Panc1 (cell line): ENCODE measurements at places on chromosomes 5 and 9. TPM values are rescaled to one million over a fixed set of nuclear protein-coding genes. Genes with fewer than 3 reads are reported as not detected.

The KCNN2 gene
- not detected for total RNA-seq

The FOXI1 gene
- total RNA-seq = 0.44 TPM

The KLF4 gene
- total RNA-seq = 5.2 TPM

The FAM151B gene
- total RNA-seq = 2.8 TPM

The PCDHB7 gene
- total RNA-seq = 1.3 TPM

The TERT gene
- 8.9 TPM for total RNA-seq

The SFXN1 gene
- 88.3 TPM for total RNA-seq

The PALM2AKAP2 gene
- total RNA-seq = 0.44 TPM

The FAM53C gene
- 50.4 TPM for total RNA-seq

The MED10 gene
- 34.0 TPM for total RNA-seq

The FRMPD1 gene
- 0.21 TPM for total RNA-seq

The PDE6A gene
- total RNA-seq = 0.33 TPM

The DOCK8 gene
- total RNA-seq = 1.4 TPM

The MEIKIN gene
- not detected for total RNA-seq

The PTRH1 gene
- 13.8 TPM for total RNA-seq

The MORN5 gene
- not detected for total RNA-seq

The PCDHB14 gene
- total RNA-seq = 0.80 TPM

The B4GALT1 gene
- 57.4 TPM for total RNA-seq

DNA sequence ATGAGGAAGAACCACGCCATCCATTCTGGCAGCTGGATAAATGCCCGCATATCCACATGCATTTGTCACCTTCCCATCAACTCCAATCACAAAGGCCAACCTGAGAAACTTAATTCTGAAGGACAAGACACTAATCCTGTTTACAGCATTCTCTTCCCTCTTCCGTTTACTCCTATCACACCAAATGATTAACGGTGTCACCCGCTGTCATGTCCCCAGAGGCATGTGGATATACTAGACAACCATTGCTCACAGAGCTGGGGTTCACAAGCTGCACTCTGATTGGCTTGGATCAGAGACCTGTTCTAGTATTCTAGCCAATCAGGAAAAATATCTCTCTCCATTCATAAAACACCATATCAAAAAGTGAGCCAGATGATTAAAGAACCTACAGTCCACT is 3.6 kb downstream of the MACROH2A1 start:
- DNase-seq = no peak

- DNase-seq = no peak
Observed at GRCh38 chr5:176687881-176688280, 40.6 kb downstream of the TSPAN17 start.

- DNase-seq = no peak
Observed at GRCh38 chr5:84058561-84058960, 326.1 kb downstream of the EDIL3 start.

- no peak for DNase-seq
Observed at GRCh38 chr9:88458716-88459465, 70.6 kb downstream of the SPIN1 start.

DNA sequence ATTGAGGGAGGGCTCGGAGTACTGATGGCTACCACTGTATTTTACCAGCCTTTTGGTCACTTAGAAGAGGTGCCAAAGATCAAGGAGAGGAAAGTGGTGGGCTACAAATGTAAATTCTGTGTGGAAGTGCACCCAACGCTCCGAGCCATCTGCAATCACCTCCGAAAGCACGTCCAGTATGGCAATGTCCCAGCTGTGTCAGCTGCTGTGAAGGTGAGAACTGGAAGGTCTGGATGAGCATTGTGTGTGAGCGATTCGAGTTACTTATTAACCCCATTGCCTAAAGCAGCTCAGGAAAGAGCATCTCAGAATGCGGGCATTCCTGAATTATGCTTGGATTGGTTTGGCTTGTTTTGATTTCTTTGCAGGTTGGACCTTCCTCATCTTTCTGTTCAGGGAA is 67.5 kb downstream of the ZNF462 start:
- no peak for DNase-seq

GRCh38 chr5:162067162-162067561 is 411 bp upstream of the GABRG2 start:
- DNase-seq = no peak

DNA sequence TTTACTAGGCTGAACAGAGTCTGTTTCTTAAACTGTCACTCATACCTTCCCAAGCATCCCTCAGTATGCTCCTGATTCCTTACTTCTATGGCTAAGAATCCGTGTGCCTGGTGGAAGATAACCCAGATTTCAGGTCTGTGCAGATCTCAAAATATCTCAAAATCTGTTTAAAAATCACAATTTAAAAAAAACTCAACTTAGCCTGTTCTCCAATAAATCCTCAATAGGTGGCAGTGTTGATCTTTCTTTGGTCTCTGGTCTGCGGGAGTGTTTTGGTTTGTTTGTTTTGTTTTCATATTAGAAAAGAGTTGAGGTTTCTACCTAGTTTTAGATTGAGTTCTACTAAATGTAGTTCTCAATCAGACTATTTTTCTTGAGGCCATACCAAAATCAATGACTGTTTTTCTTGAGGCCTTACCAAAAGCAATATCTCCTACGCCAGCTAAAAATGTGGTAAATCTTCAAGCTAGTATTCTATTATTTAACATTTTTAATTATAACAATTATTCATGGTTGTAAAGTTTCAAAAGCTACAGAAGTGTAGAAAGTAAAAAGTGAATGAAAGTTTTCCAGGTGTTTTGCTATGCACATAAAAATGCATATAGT is 57.9 kb downstream of the TGFBR1 start:
- DNase-seq = no peak

GRCh38 chr5:107147589-107147988 is 523.1 kb downstream of the EFNA5 start:
- DNase-seq = no peak

DNA sequence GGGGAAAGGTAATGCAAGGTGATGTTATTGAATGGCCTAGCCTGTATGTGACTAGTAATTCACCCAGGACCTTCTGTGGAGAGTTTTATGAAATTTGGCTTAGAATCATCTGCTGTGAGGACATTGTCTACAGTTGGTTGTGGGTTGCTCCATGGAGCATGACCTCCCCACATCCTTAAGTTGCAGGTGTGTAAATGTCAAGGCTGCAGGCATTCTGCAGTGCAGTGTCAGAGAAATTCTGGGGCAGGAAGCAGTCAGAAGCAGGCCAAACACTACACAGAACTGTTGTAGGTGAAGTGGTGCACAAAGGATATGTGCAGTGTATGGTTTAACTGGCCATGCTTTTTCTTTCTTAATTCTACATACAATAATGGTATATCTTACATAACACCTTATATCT is 588.3 kb downstream of the EBF1 start:
- no peak for DNase-seq

GRCh38 chr9:32782476-32783167 is 718 bp upstream of the TMEM215 start:
- DNase-seq = no peak

DNA sequence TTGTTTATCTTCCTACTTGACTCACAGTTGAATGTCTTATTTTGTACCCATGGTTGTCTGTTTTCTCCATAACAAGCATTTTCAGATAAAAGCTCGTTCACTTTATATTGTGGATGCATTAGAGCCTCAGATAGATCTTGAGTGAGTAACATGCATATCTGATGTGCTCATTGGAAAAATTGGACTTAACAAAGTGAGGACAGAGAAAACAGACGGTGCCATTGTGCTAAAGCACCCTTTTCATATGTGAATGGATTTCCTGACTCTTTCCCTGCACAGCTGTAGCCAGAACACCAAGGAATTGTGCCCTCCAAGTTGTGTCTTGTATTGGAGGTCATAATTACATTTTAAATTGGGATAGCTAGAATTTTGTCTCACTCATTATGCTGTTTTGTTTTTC is 325.8 kb upstream of the MEF2C start:
- DNase-seq = no peak

DNA sequence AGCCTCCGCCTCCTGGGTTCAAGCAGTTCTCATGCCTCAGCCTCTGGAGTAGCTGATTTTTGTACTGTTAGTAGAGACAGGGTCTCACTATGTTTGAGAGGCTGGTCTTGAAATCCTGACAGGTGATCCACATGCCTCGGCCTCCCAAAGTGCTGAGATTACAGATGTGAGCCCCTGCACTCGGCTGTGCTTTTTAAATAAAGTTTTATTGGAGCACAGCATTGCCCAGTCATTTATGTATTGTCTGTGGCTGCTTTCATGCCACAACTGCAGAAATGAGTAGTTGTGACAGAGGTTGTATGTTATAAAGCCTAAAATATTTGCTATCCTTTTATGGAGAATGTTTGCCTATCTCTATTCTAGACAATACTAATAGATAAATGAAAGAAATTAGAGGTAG is 169.2 kb downstream of the AOPEP start:
- no peak for DNase-seq

DNA sequence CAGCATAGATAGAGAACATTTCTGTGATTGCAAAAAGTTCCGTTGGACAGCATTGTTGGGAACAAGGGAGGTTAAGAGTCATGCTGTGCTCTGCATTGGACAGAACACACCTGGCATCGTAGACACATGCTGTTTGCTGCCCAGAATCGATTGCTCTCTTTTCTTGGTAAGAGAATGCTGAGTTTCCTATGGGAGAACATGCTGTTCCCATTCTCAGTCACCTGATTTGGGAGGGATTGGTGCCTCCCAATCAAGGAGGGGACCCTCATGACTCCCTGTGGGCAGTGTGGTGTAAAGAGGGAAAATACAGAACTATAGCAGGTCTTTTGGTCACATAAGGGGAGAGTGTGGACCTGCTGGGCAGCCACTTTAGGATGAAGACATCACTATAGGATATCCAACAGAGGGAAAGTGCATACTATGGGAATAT is 555.4 kb upstream of the CLINT1 start:
- DNase-seq = no peak

GRCh38 chr5:16574789-16575721 is 41.7 kb downstream of the RETREG1 start:
- peak; percentile 98 for DNase-seq

DNA sequence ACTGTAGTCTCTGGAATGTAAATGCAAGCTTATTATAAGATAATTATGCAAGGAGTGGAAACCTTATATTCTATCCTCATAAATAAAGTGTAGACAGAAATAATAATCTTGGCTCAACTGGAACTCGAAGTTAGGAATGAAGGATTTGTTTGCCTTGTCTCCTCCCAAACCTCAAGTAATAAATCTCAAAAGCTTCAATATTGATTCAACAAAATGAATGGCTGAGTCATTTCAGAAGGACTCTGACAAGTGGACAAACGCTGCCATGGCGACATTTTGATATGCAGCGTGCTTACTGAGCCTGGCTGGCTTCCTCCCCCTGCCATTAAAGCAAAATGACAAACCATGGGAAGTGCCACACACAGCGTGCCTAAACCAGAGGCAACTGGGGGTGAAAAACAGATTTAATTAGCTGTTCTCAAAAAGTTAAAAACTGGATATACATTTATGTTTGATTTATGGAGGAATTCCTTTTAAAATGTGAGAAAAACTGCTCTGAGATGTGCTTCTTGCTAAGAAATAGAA is 10.5 kb upstream of the ADGRV1 start:
- DNase-seq = no peak

GRCh38 chr5:178117923-178118701 is 4.8 kb downstream of the N4BP3 start:
- DNase-seq = no peak

- no peak for DNase-seq
Observed at GRCh38 chr9:76101947-76102346, 211.5 kb downstream of the PCSK5 start.
